ENCODE measurements at places on chromosomes 11 and 22.
A peak's percentile ranks its signal among the peaks of the same experiment; 100 is the strongest.

GRCh38 chr11:4068962-4069361 lies 25.6 kb upstream of the RRM1 start:
- peak; percentile 27 for DNase-seq

GRCh38 chr11:94090401-94090800 lies 38.2 kb upstream of the PANX1 start:
- no peak for DNase-seq

DNA sequence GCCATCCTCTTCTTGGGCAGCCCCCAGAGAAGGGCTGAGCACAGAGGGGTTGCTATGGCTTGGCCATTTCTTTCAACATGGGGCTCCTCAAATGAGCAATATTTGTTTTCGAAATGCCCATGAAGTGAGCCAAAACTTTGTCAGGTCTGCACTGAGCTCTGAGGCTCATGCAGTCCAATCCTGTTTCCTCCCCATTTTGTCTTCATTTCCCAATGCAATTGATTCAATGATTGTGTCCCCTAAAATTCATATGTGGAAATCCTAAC lies 60.6 kb upstream of the CD44 start:
- DNase-seq = no peak

DNA sequence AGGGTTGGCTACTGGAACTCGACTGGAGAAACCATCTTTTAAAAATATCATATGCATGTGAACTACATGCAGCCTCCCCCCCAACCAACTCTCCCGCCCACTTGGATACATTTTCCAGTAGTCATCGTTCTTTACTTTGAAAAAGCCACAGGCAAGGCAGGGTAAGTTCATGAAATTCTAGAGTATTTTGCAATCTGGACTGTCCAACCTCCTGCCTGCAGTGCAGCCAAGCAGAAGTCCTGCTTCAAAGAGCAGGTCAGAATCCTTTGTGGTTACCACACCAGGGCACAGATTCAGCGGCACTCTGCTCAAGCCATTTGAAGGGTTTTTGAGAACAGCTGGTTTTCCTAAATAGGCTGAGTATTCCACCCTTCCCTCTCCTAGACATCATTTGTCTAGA lies 12.1 kb downstream of the ELF5 start:
- DNase-seq = peak; percentile 80

DNA sequence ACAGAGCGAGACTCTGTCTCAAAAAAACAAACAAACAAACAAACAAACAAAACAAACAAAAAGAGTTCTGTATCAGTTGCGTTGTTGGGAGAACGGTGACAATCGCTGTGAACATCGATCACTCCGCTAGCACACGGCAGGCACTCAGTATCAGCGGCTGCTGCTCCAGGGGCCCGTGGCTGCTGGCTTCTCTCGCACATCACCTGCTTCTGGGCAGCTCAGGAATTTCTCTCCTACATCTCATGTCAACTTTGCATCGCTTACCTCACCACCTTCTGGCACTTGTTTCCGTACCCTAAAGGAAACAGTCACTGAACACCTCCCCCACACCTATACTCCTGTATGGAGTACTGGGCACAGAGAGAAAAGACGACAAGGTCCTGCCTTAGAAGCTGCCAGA lies 70.3 kb upstream of the WNT7B start:
- no peak for DNase-seq

DNA sequence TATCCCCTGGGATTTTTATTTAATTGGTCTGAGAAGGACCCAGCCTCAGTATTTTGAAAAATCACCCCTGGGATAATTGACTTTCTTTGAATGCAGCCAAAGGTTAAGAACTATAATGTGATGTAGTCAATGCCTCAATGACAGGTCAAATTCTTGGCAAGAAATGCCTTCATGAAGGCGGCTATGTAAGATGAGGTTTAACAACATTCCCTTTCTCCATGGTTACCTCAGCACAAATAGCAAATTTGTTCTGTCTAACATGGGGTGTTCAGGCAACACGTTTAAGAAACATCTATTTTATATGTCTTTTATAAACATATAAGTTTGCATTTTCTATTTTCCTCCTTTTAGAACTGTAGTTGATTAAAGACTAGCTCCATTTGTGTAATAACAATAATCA lies 5.3 kb downstream of the SLN start:
- no peak for DNase-seq

- peak; percentile 46 for DNase-seq
Observed at GRCh38 chr11:133134314-133135173, 397.8 kb downstream of the OPCML start.

Data from fibroblast of skin of right biceps (primary cell).